Sciatic nerve (tissue), 2 donors: ENCODE measurements at places on chromosomes 7 and 10.

GRCh38 chr10:113576852-113577251 is 24.0 kb downstream of the HABP2 start:
- DNase-seq: no peak

GRCh38 chr10:111445667-111446066 is 368.8 kb downstream of the ADRA2A start:
- DNase-seq: no peak

DNA sequence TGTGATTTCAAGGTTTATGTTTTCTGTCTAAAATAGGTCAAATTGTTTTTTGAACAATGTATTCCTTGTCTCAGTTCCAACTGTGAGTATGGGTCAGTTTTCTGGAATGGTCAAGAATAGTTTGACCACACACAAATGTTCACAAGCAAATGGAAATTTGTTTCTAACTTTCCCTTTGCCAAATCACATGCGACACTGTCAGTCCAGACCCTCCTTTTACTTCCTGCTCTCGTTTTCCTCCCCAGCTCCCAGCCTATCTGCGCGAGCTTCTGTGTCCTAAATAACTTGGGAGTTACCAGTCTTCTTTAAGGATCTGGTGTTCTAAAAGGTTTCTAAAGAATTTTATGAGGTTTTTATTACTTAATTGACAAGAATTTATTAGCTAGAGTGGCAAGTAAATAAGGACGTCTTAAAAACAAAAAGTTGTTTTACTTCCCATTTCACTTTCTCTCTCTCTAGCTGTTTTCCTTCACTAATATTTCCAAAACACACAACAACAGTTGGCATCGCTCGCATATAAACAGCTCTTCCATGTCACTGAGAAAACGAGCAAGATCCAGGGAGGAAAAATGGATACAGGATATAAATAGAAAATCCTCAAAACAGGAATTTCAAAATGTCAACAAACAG is 266.1 kb upstream of the KLF6 start:
- no peak for DNase-seq

DNA sequence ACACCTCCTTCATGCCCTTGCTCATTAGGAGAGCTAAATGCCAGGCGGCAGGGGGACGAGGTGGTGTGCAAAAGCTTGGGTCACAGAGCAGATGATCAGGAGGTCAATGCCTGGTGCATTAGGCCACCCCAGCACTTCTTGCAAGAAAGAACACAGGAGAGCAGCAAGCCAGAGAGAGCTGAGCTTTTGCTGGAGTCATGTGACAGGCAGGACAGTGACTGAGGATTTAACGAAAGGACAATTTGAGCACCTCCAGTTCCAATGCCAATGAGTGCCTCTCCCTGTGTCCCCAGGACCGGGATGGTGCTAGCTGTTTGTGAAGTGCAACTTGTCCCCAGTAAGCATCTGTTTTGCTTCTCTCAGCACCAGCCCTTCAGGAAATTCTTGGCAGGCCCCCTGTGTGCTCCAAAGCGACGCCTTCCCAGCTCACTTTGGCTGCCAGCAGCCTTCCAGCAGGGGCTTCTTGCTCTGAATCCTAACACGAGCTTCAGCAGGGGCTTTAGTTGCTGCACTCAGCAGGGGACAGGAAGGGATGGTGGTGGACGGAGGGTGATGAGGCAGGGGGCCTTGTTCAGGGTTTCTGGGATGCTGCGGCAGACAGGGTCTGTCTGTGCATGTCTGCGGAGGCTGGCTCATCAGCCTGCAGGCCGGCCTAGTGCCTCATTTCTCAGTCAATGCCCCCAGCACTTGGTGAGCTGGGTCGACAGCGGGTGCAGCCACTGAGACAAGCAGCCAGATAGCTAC is 368.1 kb downstream of the RPS24 start:
- no peak for DNase-seq

GRCh38 chr7:133975130-133975529 is 152.0 kb upstream of the LRGUK start:
- DNase-seq: no peak

GRCh38 chr7:143375298-143376034 is 5.7 kb upstream of the ZYX start:
- no peak for DNase-seq

GRCh38 chr7:27223941-27224575 is 18.5 kb upstream of the EVX1 start:
- DNase-seq: no peak

DNA sequence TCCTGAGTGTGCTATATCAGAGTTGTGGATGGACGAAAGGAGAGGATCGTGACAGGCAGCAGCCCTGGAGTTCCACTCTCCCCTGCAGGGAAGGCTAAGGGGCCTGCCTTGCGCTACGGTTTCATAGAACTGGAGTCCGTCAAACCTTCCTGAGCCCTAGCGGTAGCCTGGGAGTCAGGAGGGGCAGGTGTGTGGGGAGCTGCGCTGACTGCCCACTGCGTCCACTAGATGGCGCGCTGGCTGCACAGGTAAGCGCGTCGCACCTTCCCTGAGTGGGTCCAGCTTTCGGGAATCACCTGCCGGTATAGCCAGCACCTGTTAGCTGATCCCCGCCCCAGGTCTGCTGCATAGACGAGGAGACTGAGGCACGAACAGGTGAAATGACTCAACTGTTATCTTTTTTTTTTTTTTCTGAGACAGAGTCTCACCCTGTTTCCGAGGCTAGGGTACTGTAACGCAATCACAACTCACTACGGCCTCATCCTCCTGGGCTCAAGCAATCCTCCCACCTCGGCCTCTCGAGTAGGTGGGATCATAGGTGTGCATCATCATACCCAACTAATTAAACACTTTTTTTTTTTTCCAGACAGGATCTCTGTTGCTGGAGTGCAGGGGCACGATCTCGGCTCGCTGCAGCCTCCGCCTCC is 20.2 kb upstream of the BAIAP2L1 start:
- DNase-seq: peak; percentile 59

GRCh38 chr7:55179931-55180682 is 161.3 kb downstream of the EGFR start:
- DNase-seq: peak; percentile 51

GRCh38 chr7:57305192-57305748 is 144.7 kb upstream of the ZNF716 start:
- no peak for DNase-seq

- no peak for DNase-seq
Measured at GRCh38 chr10:125017547-125018298, 75.8 kb downstream of the ZRANB1 start.

GRCh38 chr10:103397191-103397825 is 882 bp downstream of the PDCD11 start:
- DNase-seq: no peak

- no peak for DNase-seq
Measured at GRCh38 chr10:97811958-97812357, 37.7 kb upstream of the GOLGA7B start.

- no peak for DNase-seq
Measured at GRCh38 chr10:101560298-101561067, 27.6 kb downstream of the POLL start.

GRCh38 chr10:5927306-5927705 is 37.3 kb downstream of the FBH1 start:
- DNase-seq: no peak

- no peak for DNase-seq
Measured at GRCh38 chr7:82926477-82926876, 236.2 kb downstream of the PCLO start.

DNA sequence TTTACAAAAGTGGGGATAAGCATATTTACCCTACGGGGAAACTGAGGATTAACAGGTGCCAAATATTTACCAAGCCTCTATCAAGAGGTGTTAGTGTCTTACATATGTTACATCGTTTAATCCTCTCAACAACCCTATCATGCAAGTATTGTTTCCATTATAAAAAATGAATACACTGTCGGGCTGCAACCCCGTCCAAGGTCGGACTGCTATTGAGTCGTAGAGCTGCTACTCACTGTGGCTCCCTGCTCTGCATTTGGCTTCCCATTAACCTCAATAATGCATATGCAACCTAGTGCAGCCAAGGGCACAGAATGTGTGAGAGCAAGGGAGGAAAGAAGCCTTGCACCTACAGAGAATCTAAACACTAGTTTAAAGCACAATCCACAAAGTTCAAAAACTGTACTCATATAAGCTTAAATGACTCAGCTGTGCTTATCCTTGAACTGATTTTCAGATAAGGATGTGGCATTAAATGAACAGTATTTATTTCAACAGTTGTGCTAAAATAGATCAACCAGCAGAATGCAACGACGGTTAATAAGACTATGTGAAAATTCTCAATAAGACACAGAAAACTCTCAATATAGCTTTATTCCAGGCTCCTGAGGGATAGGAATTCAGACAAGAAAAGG is 49.9 kb downstream of the UBE2H start:
- no peak for DNase-seq

- DNase-seq: no peak
Measured at GRCh38 chr10:6729071-6729774, 149.1 kb upstream of the PRKCQ start.

DNA sequence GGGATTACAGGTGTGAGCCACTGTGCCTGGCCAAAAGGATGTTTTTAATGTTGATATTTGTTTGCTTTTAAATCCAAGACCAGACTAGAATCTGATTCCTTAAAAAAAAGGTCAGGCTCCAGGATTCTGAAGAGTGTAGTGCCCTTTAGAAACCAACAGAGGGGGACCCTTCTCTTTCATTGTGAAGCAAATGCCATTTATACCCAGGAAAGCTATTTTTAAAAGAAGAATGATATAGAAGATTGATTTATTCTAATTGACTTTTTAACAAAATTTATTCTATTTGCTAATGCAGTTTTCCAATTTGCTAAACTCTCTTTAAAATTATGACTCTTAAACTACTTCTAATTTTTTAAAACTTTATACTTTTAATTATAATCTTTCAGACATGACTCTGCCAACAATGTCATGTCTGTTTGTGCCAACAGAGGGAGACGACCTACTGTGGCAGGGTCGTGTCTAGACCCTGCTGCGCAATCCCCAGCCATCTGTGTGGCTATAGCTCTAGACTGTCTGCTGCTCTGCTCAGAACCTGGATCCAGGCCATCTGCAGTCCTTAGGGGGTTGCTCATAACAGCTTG is 201.0 kb upstream of the IMMP2L start:
- DNase-seq: no peak

- DNase-seq: peak; percentile 42
Measured at GRCh38 chr10:43390759-43391158, 18.2 kb downstream of the HNRNPF start.
